Stimulated activated CD4-positive, alpha-beta T cell treated with anti-CD3 and anti-CD28 coated beads, Interleukin-1b, Interleukin-23, amount 100 ng/mL, for 48 hours (primary cell): ENCODE measurements at places on chromosomes 7 and 10.

GRCh38 chr7:151367284-151367683 lies 25.7 kb downstream of the NUB1 start:
- no peak for DNase-seq

- no peak for DNase-seq
Observed at GRCh38 chr10:98411166-98411565, 3.8 kb downstream of the PYROXD2 start.

DNA sequence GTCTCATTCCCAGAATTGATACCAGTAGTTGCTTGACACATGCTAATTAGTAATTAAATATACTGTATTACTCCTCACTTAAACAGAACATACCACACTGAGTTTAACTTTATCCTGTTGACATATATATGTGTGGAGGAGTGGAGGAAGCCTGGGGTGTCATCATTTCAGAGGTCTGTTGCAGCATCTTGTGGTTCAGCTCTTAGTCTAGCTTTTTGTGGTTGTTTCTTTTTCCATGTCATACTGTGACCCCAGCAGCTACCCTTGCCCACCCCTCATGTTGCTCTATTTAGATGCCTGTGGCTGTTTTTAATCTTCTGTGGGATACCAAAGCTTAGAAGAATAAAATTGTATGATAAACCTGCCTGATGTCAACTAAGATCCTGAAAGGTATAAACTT lies 875.4 kb downstream of the LRMDA start:
- no peak for DNase-seq

DNA sequence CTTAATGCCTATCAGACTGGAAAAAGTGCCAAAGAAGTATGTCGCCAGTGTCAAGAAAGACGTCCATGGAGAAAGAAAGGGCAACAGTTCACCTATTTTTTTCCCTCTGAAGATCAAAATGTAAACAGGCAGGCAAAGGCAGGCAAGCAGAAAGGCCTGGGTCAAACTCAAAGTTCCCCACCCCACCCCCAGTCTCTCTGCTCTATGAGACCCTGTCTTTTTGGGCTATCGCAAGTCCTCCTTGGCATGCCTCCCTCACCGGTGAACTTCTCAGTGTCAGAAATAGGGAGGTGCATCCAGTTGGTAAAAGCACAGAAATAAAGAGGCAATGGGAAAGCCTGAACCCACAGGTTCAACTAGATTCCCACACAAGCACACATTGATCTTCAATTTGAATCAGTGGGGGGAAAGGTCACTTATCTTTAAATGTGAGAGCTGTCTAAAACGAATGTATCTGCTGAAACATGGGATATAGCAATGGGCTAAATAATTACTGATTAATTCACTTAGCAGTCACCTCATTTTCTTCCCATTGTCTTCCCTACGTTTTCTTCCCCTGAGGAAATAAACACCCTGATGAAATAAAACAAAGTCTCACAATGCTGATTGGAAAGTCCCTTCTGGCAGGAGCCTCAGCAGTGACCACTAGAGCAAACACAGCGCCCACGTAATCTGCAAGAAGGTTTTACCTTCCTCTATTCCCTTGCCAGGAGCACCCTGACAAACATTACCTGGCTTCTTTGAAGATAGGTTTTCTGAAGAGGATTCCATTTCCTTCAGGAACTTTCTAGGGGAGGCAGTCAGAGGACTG lies 31.1 kb downstream of the JAZF1 start:
- DNase-seq: no peak

GRCh38 chr10:102781090-102781920 lies 37.6 kb downstream of the WBP1L start:
- no peak for DNase-seq

DNA sequence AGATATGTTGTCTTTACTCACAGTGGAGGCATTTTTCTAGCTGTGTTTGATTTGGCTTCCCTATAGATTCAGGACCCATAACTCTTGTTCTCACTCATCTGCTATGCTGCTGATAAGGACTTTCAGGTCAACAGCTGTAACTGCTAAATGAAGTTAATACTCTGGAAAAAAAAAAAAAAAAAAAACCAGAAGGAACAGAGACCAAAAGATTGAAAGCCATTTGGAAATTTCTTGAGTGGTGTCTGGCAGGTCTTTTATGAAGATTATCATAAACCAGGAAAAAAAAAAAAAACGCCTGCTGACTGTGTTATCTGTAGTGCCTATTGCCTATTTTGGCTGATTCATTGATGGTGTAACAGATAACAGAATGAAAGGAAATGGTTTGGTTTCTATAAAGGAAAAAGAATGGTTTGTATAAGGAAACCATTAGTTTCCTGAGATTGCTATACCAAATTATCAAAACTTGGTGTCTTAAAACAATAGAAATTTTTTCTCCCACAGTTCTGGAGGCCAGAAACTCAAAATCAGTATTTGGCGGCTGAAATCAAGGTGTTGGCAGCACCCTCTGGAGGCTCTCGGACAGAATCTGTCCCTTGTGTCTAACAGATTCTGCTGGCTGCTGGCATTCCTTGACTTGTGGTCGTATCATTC lies 60.5 kb upstream of the BET1 start:
- DNase-seq: no peak

DNA sequence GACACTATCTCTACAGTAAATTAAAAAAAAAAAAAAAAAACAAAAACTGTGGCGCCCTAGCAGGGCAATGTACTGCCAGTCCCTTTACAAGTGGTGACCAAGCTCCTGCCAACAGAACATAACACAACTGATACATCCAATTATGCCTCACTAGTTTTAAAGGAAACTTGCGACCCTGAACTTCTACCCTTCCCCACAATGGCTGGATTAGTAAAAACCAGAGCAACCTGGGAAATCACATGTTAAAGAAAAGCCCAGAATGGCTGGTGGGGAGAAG lies 16.5 kb downstream of the ATE1 start:
- no peak for DNase-seq

DNA sequence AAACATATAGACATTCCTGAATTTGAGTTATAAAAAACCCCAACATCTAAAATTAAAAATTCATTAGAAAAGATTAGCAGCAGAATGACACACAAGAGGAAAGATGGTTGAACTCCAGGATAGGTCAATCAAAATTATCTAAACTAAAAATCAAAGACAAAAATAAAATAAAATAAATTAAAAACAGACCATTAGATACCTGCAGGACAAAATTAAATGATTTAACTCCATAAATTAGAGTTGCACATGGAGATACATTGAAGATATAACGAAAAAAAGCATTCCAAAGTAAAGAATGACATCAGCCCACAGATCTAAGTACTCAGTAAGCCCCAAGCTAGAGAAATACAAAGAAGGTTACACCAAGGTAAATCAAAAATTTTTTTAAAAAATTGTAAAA lies 226.1 kb upstream of the SORCS1 start:
- no peak for DNase-seq

DNA sequence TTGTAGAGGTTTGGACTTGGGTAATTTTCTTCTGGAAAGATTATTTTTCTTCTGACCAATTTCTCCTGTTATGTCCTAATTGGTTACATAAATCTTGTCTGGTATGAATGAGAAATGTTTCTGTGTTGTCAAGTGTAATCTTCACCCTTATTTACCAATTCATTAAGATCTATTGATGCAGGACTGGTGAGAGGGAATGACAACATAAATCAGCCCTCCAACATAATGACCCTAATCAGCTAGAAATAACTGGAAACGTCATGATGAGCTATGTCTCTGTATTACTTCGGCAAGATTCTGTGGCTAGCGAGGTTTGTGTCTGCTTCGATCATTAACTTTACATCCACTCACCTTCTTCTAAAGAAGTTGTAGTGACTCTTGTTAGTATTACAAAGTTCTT lies 3.5 kb downstream of the FOXP2 start:
- DNase-seq: no peak

- DNase-seq: peak; percentile 70
Observed at GRCh38 chr10:86585037-86585929, 63.7 kb upstream of the WAPL start.

DNA sequence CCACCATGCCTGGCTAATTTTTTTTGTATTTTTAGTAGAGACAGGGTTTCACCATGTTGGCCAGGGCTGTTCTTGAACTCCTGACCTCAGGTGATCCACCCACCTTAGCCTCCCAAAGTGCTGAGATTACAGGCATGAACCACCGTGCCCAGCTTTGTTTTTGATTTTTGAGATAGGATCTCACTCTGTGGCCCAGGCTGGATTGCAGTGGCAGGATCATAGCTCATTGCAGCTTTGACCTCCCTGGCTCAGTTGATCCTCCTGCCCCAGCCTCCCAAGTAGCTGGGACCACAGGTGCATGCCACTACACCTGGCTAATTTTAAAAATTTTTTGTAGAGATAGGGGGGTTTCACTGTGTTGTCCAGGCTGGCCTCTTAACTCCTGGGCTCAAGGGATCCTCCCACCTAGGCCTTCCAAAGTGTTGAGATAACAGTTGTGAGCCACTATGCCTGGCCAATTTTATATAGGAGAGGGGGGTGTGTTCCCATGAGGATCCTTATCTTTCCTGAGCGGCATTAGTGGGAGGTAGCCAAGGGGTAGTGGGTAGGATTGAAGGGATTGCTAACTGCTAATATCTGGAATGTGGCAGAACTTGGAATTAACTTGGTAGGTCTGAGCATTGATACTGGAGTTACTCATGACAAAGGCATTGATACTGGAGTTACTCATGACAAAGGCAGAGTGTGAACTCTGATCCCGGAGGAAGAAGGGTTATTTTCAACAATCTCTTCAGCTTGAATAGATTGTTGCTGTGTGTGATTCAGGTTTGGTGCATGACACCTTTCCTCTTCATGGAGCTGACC lies 1.0 kb upstream of the NOLC1 start:
- no peak for DNase-seq
